Activated CD4-positive, CD25-positive, alpha-beta regulatory T cell treated with anti-CD3 and anti-CD28 coated beads, Interleukin-2, amount 50 U/mL, for 72 hours (primary cell): ENCODE measurements at places on chromosomes 4 and X.

DNA sequence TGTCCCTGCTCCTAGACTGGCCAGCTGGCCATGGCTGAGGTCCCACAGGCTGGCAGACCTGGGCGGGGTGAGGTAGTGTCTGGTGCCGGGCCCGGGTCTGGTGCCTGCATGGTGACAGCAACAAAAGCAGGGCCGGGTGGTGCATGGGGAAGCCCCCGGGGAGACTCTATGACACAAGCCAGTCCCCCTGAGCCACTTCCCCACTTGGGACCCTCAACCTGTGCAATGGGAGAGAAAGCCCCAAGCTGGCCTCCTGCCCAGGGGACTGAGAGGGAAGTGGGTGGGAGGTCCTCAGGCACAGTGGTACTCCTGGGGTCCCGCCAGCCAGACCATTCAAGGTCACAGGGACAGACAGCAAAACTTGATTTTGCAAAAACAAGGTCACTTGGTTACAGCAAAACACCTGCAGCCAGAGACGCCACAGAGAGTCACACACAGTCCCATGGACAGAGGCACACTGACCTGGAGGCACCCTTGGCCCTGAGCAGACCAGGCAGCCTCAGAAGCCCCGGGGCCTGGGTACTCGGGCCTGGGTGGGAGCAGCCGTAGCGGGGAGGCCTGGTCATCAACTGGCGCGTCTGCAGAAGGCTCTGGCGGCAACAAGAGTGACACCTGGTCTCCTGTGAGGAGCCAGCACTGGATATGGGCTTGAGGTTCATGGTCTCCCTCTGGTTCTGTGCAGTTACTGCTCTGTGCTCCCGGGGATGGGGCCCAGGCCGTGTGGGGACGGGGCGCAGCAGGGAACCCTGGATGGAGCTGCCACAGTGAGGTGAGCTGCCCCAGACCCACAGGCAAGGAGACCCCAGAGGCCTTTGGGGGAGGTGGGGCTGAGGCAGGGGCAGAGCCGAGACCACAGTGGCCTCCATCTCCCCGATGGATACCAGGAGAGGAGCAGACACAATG, 60.6 kb downstream of the HTRA3 start:
- DNase-seq, result peak; percentile 26

DNA sequence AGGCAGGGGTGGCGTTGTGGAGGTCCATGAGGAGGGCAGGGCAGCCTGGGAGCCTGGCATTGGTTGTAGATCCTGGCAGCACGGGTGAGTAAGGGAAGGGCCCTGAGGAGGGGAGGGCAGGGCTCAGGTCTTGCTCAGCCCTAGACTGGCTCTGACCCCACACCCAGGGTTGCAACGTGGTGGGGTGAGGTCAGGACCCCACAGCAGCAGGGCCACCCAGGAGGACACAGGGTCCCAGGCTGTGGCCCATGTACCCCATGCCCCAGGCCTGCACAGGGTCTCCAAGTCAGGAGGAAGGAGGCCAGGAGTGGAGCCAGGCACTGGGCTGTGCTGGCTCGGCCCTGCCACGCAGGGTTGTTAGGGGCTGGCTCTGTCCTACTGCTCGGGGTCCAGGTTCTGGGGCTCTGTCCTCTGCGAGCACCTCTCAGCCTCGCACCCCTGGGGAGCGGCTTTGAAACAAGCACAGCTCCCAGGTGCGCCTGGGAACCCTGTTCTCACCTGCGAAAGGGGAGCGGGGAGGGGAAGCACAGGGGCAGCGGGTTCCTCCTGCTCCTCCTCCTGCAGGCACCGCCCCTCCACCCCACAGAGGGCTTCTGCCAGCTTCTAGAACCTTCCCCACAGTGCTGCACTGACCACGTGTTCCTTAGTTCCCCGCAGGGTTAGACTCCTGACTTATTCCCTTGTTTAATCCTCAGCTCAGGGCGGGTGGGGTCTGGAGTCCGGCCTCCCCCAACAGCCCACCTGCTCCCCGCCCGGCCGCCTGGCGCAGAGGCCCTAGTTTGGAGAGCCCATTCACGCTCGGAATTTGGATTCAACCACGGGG, 20.4 kb downstream of the MSANTD1 start:
- DNase-seq, result no peak

DNA sequence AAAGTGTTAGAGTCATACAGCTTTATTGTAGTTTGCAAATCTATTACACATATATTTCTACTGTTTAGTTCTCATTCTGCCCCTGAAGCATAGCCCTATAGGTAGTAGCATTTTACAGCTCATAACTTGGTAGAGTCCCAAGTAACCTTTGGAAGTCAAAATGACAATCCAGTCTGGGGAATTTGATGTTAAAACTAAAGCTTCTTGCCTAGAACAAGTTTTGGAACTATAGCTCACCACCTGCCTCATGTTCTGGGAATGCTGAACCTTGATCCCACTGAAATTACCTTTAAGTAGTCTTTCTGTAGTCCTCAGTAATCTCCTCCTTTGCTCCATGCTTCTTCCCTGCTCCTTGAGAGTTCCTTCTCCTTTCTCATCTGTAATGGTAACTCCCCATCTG, 8.4 kb downstream of the UGT8 start:
- DNase-seq, result no peak

GRCh38 chr4:23279377-23279986, 586.7 kb downstream of the GBA3 start:
- no peak for DNase-seq

DNA sequence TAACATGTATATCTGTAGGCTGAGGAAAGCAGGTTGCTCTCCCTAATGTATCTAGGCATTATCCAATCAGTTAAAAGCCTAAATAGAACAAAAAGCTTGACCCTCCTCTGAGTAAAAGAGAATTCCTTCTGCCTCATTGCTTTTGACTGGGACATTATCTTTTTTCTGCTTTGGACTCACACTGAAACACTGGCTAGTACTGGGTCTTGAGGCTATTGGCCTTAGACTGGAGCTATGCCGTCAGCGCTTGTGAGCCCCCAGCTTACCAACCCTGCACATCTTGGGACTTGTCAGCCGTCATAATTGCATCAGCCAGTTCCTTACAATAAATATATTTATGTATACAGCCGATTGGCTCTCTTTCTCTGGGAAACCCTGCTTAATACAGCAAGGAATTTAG, 206.8 kb upstream of the ARHGAP24 start:
- no peak for DNase-seq

GRCh38 chr4:74886484-74886883, 46.4 kb upstream of the PARM1 start:
- no peak for DNase-seq

DNA sequence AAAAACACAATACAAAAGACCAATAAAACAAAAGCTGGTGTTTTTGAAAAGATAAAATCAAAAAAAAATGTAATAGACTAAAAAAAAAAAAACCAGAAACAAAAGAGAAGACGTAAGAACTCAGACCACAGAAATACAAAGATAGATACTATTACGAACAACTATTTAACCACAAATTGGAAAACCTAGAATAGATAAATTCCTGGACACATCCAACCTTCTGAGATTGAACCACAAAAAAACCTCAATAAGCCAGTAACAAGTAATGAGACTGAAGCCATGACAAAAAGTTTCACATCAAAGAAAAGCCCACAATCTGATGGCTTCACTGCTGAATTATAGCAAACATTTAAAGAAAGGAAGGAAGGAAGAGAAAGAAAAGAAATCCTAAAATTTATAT, 16.2 kb downstream of the RCHY1 start:
- DNase-seq, result no peak

DNA sequence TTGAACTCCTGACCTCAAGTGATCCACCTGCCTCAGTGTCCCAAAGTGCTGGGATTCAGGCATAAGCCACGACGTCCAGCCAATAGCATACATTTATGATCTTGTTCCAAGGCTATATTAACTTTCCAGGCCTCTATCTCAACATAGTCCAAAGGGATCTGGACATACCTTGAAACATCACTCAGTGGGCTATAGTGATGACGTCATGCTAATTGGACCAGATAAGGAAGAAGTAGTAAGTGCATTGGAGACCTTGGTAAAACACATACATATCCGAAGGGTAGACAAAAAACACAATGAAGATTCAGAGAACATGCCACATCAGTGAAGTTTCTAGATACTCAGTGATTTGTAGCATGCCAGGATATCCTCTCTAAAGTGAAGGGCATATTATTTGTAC, 37.4 kb upstream of the USP26 start:
- no peak for DNase-seq

- DNase-seq, result no peak
Observed at GRCh38 chr4:74449571-74450297, 4.8 kb downstream of the AREG start.

DNA sequence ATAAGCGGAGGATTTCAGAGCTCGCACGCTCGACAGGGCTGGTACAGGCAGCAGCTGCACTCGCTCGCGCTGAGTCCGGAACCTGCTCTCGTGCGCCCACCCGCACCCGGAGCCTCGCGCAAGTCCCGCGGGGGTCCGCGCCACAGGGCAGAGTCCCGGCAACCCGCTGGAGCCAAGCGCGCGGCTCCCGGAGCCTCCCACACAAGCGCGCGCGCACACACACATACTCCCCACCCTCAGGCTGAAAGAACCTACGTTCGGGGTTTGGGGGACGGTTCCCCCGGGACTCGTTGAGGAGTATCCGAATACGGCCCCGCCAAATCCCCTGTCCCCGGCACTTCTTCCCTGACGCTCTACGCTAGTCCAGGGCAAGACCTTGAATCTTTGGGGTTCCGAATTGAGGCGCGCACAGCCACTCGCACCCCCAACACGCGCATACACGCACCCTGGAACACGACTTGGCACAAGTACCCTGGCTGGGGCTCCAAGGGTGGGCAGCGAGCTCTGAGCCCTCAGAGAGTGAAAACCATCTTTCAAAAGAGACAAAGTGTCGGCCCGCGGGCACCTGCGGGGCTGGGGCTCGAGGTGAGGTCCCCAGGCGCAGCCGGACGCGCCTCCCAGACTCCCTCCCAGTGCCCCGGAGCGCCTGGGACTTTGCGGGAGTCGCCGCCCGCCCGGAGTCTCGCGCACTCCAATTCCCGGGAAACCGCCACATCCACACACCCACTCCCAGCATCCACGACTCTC, 952 bp downstream of the ANOS1 start:
- DNase-seq, result no peak
